Brain pericyte (primary cell): ENCODE measurements at places on chromosomes 6 and 20.

DNA sequence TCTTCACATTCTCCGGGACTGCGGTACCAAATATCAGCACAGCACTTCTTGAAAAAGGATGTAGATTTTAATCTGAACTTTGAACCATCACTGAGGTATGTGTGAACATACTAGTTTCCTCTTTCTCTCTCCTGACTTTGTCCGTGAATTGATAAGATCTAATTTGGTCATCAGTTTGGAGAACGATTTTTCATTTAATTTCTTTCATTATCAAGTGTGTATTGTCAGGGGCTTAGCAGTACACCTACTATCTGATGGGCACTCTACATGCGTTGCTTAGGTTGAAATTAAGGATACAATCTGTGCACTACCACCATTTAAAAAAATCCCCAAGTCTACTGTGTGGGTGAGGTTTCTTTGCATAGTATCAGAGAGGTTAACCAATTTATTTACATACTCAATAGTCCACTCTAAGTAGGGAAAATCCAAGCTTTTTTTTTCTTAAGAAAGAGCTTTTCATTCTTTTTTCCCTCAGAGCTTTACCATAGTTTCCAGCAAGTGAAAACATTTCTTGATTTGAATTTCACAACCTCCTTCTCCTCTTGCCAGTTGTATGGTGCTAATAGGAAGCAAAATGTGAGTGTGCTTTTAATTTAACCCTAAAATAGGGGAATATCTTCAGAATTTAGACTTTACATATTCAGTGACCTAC lies 105.4 kb upstream of the ESR1 start:
- no peak for DNase-seq

GRCh38 chr6:33770124-33770832 lies 18.7 kb downstream of the LEMD2 start:
- no peak for DNase-seq

DNA sequence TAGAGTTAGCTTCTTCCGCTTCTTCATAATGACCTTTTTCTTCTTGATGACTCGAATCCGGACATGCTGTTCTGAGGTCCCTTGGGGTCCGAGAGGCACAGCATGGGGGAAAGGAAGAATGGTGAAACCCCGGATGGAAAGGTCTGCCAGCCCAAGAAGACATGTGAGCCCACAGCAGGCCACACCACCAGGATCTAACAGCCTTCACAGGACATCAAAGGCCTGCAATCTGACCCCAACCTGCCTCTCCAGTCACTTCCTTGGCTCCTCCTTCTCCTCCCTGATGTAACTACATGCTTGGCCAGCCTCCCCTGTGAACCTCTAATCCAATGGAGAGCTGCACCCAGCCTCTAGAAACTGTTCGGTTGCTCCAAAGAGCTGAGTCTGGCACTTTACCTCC lies 1.6 kb downstream of the CPXM1 start:
- DNase-seq = peak; percentile 41

- DNase-seq = no peak
Measured at GRCh38 chr20:41458761-41459160, 92.1 kb upstream of the EMILIN3 start.

DNA sequence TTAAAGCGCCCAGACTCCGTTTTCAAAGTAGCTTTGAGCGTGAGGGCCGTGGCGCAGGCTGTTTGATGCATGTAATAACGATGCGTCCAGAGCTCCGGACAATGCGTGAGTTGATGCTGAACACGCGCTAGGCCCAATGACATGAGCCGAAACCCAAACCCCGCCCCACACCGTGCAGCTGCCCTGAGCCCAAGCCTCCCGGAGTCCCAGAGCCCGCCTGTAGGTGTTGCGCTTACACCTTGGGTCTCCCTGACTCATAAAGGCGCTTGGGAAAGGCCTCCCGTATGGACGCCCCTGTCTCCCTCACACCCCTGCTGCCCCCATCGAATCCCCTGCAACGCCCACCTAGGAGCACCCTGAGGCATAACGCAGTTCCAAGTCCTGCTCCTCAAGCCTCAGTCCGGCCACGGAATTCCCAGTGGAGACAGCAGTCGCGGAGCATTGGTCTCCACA lies 87.6 kb downstream of the ERMARD start:
- no peak for DNase-seq

- DNase-seq = no peak
Measured at GRCh38 chr6:2970753-2971419, 481 bp downstream of the SERPINB6 start.

GRCh38 chr6:133503336-133503729 lies 262.2 kb downstream of the EYA4 start:
- no peak for DNase-seq

DNA sequence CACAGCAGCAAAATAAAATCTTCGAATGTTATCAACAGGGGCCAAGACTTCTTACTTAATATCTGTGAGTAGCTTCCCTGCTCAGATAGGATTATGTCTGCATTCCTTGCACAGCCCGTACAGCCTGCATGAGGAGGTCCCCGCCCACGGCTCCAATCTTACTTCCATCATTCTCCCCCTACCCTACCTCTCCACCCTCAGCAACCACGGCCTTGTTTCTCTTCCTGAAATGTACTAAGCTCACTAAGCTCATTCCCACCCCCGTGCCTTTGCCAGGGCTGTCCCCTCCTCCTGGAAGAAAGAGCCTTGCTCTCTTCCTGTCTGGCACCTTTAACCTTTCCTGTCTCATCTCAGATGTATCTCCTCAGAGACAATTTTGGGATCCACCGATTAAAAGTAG lies 120.4 kb downstream of the BCAS1 start:
- no peak for DNase-seq

DNA sequence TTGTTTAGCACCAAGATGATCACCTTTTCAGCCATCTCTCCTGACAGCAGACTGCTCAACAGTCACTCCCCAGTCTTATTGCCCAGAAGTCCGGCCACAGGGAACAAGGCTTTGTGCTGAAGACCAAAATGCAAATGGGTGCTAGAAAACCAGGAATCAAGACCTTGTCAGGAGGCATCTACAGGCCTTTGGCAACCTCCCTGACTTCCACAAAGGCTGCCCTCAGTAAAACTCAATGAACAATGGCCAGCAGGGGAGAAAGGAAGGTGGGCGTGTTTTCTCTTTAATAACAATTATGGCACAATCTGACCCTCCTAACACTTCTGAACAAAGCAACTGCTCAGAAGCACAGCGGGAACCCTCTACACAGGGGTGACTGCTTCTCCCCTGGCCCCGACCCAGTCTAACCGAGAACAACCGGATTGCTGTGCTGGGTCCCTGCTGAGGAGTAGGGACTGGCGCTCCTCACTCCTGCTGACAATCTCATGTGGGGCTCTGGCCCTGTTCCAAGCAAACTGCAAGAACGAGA lies 41.6 kb downstream of the PLCG1 start:
- peak; percentile 56 for DNase-seq

- peak; percentile 3 for DNase-seq
Measured at GRCh38 chr6:127641905-127642304, 64.9 kb downstream of the C6orf58 start.

DNA sequence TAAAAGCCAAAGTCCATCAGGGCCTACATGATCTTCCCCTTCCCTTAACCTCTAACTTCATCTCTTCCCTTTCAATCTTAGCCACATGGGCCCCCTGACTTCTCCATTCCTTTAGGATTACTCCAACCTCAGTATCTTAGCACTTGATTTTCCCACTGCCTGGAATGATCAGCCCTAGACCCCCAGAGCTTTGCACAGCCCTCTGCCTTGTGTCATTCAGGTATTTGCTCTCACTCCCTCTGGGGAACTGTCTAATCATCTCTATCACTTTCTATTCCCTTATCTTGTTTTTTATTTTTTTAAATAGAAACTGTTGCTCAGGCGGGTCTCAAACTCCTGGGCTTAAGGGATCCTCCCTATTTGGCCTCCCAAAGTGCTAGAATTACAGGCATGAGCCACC lies 13.3 kb upstream of the ZNFX1 start:
- no peak for DNase-seq

GRCh38 chr6:151005896-151006632 lies 140.6 kb downstream of the MTHFD1L start:
- no peak for DNase-seq

DNA sequence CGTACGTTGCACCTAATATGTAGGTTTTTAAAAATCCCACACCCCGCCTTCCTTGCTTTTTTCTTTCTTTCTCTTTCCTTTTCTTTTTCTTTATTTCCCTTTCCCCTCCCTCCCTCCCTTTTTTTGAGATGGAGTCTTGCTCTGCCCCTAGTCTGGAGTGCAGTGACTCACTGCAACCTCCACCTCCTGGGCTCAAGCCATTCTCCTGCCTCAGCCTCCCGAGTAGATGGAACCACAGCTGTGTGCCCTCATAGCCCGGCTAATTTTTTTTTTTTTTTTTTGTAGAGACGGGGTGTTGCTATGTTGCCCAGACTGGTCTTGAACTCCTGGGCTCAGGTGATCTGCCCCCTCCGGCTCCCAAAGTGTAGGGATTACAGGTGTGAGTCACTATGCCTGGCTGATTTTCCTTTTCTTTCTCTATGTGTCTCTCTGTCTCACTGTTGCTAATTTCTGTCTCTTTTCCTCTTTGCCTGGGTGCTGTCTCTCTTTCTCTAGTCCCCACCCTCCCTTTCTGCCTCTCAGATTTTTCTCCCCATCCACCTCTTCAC lies 61.2 kb downstream of the SRC start:
- no peak for DNase-seq

- DNase-seq = no peak
Measured at GRCh38 chr20:51275826-51276225, 252.9 kb upstream of the KCNG1 start.

- DNase-seq = no peak
Measured at GRCh38 chr20:1687053-1687452, 29.5 kb upstream of the SIRPG start.

GRCh38 chr20:33908336-33908735 lies 85.4 kb upstream of the RALY start:
- DNase-seq = no peak

DNA sequence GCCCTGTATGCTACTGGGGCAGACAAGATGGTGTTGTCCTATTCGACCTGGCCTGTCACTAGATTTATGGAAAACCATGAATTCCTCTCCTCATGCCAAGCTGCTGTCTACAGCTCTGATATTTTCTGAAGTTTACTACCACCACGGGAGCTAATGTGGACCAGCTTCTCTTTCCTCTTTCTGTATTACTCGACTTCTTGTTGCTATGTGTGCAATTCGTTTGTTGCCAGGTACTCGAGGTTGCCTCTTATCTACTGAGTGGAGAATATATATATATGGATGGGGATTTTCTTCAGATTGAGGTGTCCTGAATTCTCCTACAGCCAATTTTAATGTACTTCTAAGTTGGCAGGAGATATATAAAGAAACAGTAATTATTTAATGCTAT lies 34.7 kb downstream of the MAN1A1 start:
- DNase-seq = no peak

GRCh38 chr20:59434960-59435359 lies 134.5 kb downstream of the EDN3 start:
- DNase-seq = no peak

DNA sequence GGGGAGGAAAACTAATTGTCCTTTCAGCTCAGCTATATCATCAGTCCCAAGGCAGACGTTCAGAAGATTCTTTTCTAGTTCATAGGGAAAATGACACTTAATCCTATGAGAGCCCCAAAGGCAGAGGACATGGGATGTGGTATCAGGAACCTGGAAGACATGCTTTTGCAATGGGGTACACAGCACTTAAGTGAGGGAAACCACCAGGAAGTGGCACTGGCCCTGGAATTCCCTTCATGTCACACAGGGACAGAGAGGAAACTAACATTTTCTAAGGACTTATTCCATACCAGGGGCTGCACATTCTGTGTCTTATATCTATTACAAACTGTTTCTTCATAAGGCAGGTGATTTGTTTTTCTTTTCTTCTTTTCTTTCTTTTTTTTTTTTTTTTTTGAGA lies 28.2 kb downstream of the VPS52 start:
- no peak for DNase-seq

DNA sequence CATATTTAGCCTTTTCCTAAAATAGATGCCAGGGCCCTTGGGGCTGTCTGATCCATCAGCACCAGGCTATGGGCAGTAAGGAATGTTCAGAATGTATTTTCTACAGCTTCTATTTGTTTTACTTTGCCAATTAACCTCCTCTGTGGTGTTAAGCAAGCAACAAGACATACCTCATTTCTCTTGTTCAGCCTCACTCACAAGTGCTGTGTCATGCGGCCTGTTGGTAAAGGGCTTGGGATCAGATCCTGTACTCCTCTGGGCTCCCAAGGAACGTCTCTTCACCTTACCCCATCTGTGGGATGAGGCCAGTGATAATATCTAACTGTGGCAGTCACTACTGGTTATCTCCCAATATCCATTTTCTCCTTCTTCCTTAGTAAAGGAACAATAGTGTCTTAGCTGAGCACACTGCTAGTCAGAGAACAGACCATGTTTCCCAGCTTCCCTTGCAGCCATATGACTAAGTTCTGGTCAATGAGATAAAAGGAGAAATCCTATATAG lies 7.0 kb upstream of the DSTN start:
- DNase-seq = no peak

DNA sequence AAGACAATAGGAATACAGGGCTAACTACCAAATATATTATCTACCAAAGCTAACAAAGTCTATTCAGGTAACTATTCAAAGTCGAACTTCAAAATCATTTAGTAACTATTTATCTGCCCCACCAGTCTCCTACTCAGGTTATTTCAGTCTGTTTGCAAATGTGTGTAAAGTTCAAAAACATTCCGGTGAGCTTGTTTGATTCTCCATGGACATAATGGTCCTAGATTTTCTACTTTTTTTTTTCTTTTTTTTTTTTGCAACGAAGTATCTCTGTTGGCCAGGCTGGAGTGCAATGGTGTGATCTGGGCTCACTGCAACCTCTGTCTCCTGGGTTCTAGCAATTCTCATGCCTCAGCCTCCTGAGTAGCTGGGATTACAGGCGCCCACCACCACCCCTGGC lies 236.0 kb upstream of the FOXQ1 start:
- DNase-seq = no peak

- DNase-seq = no peak
Measured at GRCh38 chr6:42254505-42254904, 36.8 kb upstream of the MRPS10 start.

DNA sequence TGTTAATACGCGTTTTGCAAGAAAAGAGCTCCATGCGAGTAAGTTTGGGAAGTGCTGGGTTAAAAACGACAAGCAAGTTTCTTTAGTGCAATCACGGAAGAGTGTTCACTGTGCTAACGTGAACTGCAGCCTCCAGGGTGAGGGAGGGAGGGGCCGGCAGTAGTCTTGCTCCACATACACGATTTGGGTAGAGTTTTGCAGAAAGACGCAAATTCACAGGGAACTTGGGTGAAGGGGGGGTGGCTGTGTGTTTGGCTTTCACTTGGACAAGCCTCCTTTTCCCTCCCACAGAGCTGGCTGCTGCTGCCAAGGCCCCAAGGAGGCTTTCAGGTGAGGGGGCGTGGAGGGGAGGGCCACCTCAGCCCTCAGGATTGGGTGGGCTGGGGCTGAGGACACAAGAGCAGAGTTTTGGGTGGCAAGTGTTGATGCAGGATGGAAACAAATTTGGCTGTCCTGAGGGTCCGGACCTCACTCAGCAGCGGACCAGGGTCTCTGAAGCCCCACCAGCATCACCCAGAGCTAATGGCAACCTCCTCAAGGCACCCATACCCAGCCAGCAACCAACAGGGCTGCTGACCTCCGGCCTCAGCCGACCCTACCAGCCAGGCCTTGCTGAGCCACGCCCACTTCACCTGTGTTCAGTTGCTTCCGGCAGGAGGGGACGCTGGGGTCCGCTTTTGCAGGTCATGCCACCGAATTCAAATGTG lies 204.5 kb downstream of the ERMARD start:
- DNase-seq = no peak

- no peak for DNase-seq
Measured at GRCh38 chr6:83429857-83430610, 817 bp downstream of the ME1 start.

- no peak for DNase-seq
Measured at GRCh38 chr6:168390749-168391420, 50.1 kb upstream of the SMOC2 start.

- no peak for DNase-seq
Measured at GRCh38 chr6:69827276-69827893, 30.6 kb upstream of the LMBRD1 start.
